ENCODE measurements at places on chromosomes 7 and 10.

DNA sequence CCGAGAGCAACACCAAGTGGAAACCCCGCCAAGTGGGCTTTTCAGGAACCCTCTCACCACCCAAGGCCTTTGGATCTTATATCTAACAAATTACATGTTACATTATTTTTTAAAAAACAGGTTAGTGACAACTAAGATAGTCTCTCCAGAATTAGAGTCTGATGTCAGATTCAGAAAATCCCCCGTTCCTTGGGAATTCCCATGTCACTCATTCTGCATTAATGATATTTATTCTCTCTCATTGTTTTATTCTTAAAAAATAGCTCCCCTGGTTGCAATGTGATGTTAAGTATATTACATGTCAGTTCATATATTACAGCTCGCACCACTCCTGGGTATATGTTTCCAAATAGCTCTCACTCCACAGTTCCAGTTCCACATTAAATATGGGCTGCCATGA lies 81.8 kb downstream of the WNT2 start:
- DNase-seq: no peak

GRCh38 chr7:142871260-142872105 lies 14.1 kb downstream of the TRPV6 start:
- no peak for DNase-seq

GRCh38 chr10:32065856-32066255 lies 9.6 kb upstream of the KIF5B start:
- DNase-seq: peak; percentile 55

GRCh38 chr10:133230387-133231195 lies 574 bp downstream of the UTF1 start:
- DNase-seq: no peak

DNA sequence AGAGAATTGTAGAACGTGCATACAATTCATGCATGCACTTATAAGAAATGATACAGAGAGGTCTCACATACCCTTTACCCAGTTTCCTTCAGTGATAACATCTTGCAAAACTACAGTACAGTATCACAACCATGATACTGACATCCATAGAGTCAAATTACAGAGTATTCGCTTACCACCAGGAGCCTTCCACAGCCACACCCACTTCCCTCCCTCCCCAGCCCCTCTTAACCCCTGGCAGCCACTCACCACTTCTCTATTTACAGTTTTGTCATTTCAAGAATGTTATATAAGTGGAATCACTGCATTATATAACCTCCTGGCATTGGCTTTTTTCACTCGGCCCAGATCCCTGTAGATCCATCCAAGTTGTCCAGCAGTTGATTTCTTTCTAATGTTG lies 143.8 kb downstream of the ZNF248 start:
- no peak for DNase-seq

- DNase-seq: no peak
Measured at GRCh38 chr7:29139191-29139590, 7.1 kb downstream of the CPVL start.

DNA sequence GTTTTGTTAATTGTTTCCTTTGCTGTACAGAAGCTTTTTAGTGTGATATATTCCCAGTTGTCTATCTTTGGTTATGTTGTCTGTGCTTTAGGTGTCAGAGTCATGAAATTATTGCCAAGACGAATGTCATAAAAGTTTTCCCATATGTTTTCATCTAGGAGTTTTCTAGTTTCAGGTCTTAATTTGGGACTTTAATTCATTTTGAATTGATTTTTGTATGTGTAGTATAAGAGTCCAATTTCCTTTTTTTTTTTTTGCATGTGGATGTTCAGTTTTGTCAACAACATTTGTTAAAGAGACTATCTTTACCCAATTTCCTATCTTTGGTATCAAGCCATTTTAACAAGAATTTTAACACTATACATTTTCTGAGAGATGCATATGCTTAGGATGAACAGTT lies 432.2 kb downstream of the CNTNAP2 start:
- no peak for DNase-seq

- peak; percentile 83 for DNase-seq
Measured at GRCh38 chr7:112084520-112084971, 121.7 kb downstream of the DOCK4 start.

GRCh38 chr7:150973571-150974451 lies 4.3 kb downstream of the KCNH2 start:
- DNase-seq: no peak

GRCh38 chr7:88789480-88790064 lies 6.0 kb downstream of the TEX47 start:
- DNase-seq: peak; percentile 14

- DNase-seq: no peak
Measured at GRCh38 chr10:65769828-65770227, 1156.0 kb upstream of the LRRTM3 start.

Data from pons (tissue), 1 donor.